ENCODE measurements at places on chromosomes 6 and 20.
A peak's percentile ranks its signal among the peaks of the same experiment; 100 is the strongest.

DNA sequence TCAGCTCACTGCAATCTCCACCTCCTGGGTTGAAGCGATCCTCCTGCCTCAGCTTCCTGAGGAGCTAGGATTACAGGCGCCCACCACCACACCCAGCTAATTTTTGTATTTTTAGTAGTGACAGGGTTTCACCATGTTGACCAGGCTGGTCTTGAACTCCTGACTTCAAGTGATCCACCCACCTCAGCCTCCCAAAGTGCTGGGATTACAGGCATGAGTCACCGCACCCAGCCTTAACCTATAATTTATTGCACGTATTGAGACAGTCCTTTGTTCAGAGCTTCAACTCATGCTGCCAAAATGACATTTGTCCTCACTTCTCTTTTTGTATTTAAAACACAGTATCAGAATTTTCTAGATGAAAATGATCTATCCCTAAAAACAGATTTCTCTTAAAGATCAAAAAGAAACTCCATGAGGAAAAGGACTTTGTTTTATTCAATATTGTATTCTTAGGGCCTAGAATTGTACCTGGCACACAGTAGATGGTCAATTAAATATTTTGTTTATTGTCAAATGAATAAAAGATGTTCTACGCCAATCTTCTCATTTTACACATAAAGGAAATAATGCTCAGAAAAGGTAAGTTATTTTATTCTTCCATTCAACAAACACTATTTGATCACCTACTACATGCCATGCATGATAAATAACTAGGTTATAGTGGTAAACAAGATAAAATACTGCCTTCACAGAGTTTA is 10.8 kb downstream of the SERAC1 start:
- DNase-seq = no peak

DNA sequence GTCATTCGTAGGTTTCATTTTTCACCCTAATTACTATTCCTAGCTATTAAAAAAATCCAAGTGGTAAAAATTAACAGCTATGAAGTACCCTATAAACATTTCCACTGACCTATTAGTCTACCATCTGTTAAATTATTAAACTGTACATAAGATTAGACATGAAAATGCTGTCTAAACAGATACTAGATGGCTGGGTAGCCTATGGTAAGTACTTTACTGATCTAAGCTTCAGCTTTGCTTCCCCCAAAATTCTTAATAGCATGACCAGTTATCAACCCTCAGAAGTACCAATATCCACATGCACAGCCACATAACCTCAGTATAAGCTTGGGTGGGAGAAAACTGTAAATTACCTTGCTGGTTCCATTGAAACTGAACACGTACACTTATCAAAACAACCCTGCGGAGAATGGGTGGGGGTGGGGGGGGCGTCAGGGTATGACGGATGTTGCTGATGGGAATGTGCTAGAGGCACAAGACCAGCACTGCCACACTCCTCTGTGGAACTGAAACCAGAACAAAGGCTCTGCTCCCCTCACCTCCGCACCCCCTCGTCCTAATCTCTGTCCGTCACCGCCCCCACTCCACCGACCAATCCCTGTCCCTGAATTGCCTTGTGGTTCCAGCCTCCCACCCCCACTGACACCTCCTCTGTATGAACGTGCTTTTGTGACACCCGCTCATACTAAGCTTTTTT is 45.3 kb downstream of the B4GALT5 start:
- peak; percentile 77 for DNase-seq

DNA sequence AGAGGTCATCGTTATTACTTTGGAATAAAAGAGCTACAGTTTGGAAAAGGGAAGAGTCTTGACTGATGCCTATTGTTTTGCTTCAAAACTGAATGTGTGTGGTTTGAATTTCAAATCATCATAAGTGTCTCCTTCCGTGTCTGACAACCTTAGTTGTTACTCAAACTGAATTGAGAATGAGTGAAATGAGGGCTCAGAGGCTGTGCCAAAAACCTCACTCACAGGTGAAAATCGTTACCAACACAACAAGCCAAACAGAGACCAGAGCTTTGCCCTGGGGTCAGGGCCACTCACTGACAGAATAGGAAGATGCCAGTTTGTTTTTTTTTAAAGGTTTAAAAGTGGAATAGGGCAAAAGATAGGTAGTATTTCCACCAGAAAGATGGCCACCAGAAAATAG is 15.2 kb upstream of the SIRT5 start:
- DNase-seq = no peak

DNA sequence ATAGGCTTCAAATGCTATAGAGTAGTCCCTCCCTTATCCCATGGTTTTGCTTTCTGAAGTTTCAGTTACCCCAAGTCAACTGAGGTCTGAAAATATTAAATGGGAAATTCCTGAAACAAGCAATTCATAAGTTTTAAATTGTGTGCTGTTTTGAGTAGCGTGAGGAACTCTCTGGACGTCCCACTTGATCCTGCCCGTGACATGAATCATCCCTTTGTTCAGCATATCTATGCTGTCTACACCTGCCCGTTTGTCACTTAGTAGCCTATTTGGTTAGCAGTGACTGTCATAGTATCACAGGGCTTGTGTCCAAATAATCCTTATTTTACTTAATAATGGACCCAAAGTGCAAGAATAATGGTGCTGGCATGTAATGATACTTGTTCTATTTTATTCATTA is 5.0 kb downstream of the PCMT1 start:
- no peak for DNase-seq

- DNase-seq = no peak
These were observed 221.9 kb downstream of the TTLL2 start for GRCh38 chr6:167546611-167547327.

- no peak for DNase-seq
These were observed 107.2 kb upstream of the CENPW start for GRCh38 chr6:126232671-126233070.

DNA sequence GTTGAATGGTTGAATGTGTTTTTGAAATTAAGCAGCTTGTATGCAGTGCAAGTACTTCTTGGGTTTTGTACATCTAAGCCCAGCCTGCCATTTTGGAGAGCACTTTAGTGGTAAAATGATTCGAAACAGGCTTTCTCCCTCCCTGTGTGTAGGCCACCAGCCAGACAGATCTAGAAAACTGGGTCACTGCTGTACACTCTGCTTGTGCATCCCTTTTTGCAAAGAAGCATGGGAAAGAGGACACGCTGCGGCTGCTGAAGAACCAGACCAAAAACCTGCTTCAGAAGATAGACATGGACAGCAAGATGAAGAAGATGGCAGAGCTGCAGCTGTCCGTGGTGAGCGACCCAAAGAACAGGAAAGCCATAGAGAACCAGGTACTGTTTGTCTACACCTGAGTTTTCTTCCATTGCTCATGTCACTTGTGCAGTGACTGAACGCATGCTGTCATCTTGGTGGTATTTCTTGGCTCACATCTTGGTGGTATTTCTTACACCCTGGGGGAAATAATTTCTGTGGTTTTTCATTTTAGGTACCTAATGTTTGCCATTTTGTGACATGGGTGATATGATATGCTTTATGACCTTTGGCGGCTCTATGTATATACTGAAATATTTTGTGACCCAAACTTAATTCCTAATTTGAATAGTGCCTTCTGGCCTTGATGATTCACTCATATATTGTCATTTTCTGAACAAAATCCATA is 115.7 kb upstream of the CLDN20 start:
- DNase-seq = no peak

DNA sequence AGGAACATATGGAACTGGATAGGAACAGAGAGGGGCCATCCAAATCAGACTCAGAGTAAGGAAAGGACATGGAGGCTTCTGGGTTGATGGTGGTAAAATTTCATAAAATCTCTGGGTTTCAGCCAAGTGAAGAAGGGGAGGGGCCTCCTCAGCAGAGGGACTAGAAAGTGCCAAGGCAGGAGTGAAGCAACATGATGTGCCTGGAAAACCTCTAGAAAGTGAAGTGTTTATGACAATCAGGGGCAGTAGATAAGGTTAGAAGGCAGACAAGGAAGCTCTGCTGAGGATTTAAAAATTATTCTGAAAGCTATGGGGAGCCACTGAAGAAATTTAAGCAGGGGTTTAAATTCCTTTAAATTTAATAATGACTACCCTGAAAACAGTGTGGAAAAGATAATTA is 126.0 kb upstream of the TENT5A start:
- no peak for DNase-seq

DNA sequence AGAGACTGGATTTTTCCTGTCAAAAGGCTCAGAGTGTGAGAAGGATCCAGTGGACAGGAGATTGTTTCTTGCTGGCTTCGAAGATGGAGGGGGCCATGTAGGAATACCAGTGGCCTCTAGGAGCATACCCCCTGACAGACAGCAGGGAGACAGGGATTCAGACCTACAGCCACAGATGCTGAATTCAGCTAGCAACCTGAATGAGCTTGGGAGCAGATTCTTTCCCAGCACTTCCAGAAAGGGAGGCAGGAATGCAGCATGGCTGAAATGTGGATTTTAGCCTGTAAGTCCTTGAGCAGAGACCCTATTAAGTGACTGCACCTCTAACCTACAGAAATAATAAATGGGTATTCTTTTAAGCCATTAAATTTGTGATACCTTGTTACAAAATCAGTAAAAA is 44.6 kb downstream of the STXBP5 start:
- no peak for DNase-seq

GRCh38 chr6:154606457-154606856 is 96.0 kb upstream of the CNKSR3 start:
- DNase-seq = peak; percentile 66

DNA sequence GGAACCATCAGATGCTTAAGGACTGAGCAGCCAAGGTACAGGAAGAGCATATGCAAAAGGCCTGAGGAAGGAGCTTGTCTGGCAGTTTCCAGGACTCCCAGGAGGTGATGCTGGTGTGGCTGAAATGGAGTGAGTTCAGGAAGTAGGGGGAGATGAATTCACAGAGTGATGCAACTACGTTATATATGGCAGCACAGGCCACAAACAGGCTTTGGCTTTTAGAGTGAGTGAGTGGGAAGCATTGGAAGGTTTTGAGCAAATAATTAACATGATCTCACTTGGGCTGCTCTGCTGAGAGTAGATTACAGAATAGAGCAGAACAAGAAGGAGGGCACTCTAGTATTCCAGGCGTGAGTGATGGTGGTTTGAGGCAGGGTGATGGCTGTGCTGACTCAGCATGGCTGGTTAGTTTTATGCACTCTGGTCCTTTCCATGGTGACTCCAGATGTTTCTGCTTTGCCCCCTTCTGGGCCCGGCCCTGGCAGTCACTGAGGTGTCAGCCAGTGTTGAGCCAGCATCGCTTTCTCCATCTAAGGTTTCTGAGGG is 6.5 kb downstream of the BTN2A2 start:
- DNase-seq = no peak

- DNase-seq = no peak
These were observed 520.0 kb upstream of the HS3ST5 start for GRCh38 chr6:114862819-114863218.

- no peak for DNase-seq
These were observed 13.4 kb upstream of the RANBP9 start for GRCh38 chr6:13725052-13725451.

DNA sequence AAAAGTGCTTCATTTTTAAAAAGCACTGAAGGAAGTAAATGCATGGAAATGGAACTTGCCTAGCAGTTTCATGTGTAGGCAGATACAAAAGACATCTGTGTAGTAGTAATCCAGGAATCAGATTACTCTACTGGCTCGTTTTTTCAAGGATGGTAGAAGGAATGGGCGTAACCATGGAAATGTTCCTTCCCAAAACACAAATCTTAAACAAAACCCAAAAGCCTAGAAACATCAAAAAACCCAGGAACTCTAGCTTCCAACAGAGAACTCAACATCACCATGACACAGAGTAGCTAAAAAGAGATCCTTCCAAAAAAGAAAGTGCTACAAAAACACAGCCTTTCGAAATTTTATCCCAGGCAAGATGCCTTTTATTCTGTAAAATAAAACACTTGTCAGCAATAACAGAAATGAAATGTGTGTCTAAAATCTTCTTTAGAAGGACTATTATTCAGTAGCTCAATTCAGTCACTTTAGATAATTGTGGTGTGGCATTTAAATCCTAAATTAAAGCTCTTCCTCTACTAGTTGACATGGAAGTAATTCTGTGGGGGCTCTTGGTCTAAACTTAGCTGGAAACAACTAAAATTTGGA is 81.7 kb downstream of the FAM217A start:
- no peak for DNase-seq

DNA sequence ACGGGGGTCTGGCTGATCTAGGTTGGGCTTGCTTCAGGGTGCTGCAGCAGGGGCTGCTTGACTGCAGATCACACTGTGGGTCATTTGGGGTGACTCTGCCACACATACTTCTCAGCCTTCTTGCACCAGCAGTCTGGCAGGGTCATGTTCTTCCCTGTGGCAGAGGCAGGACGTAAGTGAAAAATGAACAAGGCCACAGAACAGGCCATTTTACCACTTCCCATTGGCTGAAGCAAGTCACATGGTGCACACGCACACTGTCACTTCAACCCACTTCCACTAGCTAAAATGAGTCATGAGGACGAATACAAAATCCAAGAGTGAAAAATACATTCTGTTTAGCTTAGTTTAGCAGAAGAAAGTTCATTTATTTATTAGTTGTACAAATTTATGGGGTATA is 168.6 kb upstream of the GGTLC1 start:
- no peak for DNase-seq

DNA sequence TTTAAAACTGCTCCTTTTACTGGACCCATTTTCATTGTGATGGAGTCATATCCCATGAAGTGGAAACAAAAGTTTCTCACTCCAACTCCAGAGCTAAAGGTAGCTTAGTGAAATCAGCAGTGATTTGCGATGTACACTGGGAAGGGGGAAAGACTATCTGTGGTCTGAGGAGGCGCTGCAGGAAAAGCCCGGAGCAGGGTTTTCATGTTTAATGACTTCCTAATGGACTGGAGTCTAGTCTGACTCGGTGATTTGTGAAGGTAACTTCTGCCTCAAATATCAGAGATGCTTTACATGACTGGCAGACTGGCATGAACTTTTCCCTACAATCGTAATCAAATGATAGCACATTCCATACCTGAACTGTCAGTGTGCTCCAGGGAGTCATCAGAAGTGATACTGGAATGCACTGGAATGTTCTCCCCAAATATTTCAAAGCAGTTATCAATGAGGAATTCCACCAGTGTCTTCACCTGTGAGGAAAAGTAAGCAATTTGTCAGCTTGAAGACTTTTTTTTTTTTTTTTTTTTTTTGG is 7.0 kb downstream of the TAGAP start:
- no peak for DNase-seq

DNA sequence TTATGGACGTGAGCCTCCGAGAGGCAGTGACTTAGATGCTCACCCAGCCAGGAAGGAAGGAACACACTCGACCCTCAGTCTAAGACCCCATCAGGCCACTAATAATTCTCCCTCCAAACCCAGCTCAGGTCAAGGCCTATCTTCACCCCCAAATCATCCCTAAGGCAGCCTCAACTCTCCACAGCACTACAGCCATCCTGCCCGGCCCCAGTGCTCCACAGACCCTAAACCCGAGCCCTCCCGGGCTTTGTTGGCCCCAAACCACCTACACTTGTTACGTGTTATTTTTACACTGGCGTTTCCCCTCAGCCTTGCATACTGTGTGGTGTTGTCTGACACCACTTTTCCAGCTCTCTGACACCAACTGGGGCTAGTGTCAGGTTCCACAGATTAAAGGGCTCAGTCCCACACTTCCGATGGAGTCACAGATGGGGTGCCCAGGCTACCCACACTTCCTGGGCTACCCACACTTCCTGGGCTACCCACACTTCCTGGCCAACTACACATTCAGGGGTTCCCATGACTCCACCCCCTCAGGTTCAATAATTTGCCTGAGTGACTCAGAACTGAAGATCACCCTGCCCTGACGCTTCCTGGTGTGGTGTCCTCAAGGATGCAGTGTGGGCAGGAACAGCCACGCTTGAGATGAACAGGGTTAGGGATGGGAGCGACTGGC is 25.3 kb downstream of the RBCK1 start:
- peak; percentile 59 for DNase-seq
